Astrocyte of the hippocampus (primary cell): ENCODE measurements at places on chromosomes 4 and X.

- peak; percentile 63 for DNase-seq
Measured at GRCh38 chrX:24498181-24498580, 33.1 kb downstream of the PDK3 start.

DNA sequence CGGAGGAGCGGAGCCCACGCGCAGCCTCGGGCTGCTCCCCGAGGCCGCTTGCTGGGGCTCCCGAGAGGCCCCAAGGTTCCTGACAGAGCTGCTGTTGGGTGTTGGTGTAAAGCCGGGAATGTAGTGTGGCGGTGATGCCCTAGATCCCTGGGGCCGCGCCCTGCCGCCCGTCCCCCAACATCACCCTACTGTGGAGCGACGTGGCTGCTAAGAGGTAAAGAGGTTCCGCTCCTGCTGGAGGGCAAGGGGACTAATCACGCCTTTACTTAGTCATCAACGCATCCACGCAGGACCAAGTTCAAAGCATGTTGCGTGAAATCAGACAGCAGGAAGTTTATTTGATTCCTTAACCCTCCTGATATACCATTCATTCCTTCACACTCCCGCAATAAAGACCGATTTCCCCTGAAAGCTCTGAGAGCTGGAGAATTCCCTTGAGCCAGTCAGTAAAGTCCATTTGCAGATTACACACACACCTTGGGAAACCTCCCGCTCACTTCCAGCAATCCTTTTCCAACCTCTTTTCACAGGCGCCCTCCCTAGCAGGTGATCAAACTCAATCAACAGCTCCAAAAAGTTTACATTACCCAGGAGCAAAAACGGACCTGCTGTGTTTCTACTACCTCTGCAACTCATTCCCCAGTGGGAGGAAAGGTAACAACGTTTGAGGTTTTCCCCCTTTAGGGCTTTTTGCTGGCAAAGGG, 579 bp upstream of the GABRA2 start:
- peak; percentile 15 for DNase-seq

GRCh38 chr4:157550028-157550427, 329.5 kb downstream of the GRIA2 start:
- DNase-seq: no peak

DNA sequence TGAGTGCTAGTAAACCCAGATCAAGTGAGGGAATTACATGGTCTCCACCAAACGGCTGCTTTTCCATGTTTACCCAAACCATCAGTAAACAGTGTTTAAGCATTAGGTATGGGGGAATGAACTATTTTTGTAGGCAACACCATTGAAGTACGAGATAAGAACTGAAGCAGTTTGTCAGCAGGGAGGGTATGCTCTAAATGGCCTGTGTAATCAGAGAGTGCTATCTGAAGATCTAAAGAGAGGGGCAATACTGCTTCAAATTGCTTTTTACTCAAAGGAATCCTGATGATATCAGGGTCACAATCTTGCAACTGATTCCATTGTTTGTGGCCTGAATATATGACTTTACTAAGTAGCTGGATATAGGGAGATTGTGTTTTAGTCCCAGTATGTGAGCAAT, 10.4 kb upstream of the SPIN4 start:
- DNase-seq: no peak

DNA sequence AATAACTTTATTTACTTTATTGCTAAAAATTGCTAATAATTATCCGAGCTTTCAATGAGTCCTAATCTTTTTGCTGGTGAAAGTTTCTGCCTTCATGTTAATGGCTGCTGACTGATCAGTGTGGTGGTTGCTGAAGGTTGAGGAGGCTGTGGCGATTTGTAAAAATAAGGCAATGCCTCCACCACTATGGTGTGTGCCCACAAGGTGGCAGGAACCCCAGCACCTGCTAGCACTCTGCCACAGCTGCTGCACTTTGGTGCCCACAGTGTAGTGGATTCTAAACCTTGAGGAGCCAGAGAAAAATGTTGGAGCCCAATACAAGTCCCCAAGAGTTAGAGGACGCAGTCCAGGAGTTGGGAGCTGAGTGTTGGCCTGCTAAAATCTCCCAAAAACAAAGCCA, 1237.1 kb downstream of the PCDH19 start:
- DNase-seq: no peak
